Activated CD8-positive, alpha-beta memory T cell treated with anti-CD3 and anti-CD28 coated beads for 4 hours (primary cell): ENCODE measurements at places on chromosomes 6 and 20.

- no peak for DNase-seq
These were observed 19.4 kb upstream of the TUBB2A start for GRCh38 chr6:3176562-3177355.

- peak; percentile 51 for DNase-seq
These were observed 125.2 kb downstream of the HIVEP2 start for GRCh38 chr6:142819603-142820337.

DNA sequence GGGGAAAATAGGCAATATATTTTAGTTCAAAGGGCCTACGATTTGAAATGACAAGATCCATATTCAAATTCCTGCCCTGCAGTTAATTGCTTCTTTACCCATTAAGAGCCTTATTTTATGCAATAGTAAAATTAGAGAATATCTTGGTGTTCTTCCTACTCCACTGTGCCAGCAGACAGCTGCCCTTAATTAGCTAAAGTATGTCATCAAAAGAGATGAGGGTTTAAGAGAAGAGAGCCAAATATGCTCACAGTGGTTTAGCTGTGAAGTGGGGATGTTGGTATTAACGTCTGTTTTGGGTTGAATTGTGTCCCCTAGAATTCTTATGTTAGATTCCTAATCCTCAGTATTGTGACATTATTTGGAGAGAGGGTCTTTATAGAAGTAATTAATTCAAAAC is 148.1 kb downstream of the MOXD1 start:
- DNase-seq, result no peak

DNA sequence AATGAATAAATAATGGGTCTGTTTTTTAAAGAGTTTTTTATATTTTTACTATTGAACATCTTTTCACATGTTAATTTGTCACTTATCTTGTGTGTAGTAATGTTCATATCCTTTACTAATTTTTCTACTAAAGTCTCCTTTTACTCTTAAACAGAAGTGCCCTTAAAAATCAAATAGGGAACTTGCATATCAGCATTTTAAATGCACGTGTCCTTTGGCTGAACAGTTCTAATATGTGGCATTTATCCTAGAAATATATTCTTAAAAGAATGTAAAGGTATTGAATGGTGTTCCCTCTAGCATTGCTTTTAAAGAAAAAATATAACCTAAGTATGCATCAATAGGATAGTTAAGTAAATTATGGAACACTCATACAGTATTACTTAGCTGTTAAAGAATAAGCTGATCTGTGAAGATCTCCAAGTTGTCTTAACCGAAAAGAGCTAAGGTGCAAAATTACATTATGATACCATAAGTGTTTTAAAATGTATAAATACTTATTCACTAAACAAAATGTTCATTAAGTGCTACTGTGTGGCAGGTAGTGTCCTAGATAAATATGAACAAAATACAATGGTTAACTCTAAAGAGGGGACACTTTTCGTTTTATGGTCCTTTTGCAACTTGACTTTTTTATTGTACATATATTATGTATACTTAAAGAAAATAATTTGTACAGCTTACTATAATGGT is 631 bp upstream of the PGBD1 start:
- DNase-seq, result no peak

DNA sequence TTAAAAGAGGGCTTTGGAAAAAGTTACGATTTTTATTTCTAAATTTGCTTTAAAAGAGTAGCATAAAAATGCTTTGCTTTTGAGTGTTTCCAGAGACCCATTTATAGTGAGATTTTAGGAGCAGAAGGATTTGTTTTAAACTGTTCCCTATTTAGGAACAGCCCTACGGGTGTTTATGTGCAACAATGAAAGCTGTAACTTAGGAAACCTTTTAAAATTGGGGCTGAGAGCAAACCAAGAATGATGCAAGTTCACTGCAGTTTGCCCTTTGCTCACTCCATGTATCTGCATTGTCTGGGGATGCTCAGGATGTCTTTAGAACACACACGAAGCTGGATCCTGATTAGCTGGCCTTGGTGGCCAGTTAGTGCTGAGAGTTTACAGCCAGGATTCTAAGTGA is 40.9 kb downstream of the GHRH start:
- no peak for DNase-seq

DNA sequence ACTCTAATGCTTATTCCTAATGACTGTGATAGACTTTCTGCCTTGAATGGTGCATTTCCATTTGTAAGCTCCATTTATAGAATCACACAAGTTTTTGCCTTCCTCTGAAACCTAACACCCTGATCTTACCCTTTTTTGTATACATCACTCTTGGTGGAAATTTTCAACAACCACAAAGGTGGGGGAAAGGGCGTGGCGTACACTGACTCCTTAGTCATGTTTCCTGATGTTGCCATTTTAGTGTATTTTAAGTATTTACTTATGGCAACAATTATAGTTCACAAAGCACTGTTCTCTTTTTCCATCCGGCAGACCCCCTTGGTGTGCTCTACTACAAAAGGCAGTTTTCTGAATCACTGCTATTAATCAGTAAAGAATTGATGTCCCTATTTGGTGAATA is 92.0 kb downstream of the ATXN1 start:
- peak; percentile 48 for DNase-seq

DNA sequence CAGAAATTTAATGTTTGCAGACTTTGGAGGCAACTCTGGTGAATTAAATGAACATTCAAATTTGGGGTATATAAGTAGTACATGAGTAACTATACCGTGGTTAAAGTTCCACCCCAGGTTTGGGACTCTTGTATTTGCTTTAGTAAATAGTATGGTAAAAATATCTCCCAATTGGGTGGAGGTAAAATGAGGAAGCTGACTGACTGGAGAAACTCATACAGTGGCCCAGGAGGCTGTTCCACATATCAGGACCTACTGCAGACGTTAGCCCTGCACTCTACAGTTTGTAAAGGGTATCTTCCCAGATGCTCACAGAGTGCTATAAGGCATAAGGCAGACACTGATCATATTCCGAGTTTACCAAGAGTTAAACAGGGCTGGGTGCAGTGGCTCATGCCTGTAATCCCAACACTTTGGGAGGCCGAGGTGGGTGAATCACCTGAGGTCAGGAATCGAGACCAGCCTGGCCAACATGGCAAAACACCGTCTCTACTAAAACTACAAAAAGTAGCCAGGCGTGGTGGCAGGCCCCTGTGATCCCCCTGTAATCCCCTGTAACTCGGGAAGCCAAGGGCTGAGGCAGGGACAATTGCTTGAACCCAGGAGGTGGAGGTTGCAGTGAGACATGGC is 53.7 kb downstream of the CPXM1 start:
- no peak for DNase-seq

- no peak for DNase-seq
These were observed 51.3 kb downstream of the ATRN start for GRCh38 chr20:3521852-3522740.

GRCh38 chr6:137652961-137653705 is 158.9 kb upstream of the OLIG3 start:
- DNase-seq, result no peak

DNA sequence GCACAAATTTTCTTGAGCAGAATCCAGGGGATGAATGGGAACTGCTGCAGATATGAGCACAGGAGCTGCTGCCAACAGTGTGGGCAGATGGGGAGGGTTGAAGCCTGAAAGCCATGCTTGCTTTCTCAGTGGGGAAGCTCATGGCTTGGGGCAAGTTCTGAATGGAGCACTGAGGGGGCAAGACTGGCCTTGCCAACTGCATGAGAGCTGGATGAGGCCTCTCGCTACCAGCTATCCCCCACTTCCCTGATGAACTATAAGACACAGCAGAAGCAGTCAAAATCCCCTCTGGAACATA is 28.3 kb downstream of the TREM1 start:
- no peak for DNase-seq

GRCh38 chr6:44800171-44800783 is 412.8 kb downstream of the CDC5L start:
- DNase-seq, result no peak

- DNase-seq, result no peak
These were observed 357.9 kb downstream of the FARS2 start for GRCh38 chr6:5619249-5619648.

DNA sequence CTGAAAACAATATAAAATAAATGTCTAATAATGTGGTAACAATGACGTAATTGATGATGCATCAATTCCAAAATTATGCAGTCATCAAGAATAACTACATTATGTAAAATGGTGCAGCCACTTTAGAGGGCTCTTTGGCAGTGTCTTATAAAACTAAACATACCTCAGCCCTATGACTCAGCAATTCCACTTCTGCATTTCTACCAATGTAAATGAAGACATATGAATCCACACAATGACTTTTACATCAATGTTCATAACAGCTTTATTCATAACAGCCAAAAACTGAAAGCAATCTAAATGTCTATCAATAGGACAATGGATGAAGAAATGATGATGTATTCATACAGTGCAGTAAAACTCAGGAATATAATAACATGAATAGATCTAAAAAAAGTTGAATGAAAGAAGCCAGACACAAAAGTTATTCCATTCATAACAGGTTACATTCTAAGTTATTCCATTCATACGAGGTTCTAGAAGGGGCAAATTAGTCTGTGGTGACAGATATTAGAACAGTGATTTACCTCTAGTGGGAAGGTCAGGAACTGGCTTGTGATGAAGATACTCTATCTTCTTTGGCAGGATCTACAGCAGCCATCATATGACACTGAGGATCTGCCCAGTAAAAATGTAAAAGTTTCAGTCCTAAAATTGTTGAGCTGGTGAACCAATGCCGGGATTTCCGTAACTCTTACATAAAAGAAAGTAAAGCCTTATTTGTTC is 396.1 kb downstream of the PLCB1 start:
- DNase-seq, result no peak

DNA sequence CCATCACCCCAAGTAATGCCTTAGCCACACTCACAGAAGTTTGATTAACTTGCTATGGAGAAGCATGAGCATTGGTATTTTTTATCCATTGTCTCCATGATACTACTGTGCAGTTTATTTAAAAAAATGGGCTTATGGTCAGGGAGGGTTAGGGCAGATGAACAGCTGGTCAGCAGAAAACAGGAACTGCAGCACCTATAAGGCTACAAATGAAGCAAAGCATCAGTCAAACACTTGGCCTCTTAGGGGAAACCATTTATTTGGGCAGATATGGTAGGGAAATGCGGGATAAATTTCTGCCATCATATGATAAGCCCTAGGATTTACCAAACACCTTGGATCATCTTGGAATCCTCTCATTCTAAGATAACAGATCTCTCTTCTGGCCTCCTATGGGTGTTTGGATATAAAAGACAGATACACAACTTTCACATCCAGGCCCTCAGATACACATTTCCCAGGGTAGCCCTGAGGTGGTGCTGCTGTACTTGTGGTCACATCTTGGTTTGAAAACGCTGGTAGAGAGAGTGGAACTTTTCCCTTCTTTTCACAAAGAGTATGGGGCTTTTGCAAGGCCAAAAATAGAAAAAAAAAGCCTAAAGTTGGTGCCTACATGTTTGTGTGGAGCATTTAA is 42.8 kb upstream of the AHI1 start:
- no peak for DNase-seq

- DNase-seq, result no peak
These were observed 612.3 kb downstream of the UTRN start for GRCh38 chr6:144897441-144897921.

GRCh38 chr6:121040831-121041230 is 293.4 kb downstream of the TBC1D32 start:
- no peak for DNase-seq

DNA sequence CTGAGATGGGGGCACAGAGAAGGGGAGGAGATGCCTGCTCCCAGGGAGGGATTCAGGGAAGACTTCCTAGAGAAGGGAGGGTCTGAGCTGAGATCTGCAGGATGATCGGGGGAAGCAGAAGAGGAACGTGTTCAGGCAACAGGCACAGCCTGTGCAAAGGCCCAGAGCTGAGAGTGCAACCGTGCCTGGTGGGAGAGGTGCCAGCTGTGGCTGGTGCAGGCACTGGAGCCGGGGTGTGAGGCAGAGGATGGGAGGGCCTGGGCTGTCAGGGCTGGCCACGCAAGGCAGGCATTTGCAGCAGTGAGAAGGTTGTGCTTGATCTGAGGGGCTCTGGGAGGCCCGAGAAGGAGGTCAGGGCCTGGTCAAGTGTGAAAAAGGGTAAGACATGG is 27.7 kb downstream of the PTGIS start:
- no peak for DNase-seq

- DNase-seq, result no peak
These were observed 70.3 kb downstream of the HIVEP1 start for GRCh38 chr6:12082368-12082767.

- no peak for DNase-seq
These were observed 178.4 kb upstream of the SUPT3H start for GRCh38 chr6:45555981-45556771.

DNA sequence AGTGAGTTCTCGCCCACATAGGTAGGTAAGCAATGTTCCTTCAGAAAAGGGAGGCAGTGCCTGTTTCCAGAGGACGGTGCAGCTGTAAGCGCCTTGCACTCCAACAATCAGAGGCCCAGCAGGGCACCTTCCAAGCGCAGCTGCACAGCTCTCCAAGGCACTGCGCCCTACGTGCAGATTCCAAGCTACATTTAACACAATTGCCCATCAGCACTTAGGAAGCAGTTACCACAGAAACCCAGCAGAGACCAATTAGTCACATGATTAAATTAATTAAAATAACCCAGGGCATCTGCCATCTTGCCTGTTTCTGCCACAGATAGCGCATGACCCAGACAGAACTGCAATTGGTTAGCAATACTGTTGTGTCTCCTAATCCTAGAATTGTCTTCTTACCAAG is 65.5 kb downstream of the SOBP start:
- no peak for DNase-seq

- DNase-seq, result no peak
These were observed 119.1 kb upstream of the MAP7 start for GRCh38 chr6:136669299-136669699.

DNA sequence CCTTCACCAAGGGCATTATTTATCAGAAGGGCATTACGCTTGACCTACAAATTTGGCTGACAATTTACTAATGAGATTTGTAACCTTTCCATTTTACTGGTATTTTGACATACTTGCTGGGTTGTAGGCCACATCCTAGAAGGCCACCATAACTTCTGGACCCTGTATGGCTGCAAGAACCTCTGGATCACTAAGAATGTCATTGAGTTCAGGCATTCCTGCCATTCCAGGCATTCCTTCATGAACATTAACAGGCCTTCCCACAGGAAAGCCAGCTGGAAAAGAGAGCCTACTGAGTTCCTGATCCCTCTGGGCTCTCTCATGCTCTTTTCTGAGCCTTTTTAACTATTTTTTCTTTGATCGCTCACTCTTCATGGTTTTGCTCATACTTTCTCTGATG is 28.4 kb upstream of the SLC35A1 start:
- no peak for DNase-seq

DNA sequence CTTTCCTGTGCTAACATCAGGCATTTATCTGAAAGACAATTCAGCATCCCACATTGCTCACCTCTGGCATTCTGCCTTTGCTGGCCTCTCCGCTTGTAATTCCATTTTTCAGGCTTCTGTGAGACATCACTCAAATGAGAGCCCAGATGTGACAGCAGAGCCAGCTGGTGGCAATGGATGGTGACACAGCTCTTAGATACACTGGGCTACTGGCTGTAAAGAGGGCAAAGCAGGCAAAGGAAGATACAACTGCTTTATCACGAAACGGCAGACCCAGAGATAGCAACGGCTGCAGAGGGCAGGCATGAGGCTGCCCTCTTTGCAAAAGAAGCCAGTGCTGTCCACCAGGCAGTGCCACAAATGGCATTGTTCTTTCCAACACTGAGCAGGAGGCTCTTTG is 329.8 kb downstream of the KIF16B start:
- no peak for DNase-seq
